ENCODE measurements at places on chromosomes 3 and 15. TPM values are rescaled to one million over a fixed set of nuclear protein-coding genes. Genes with fewer than 3 reads are reported as not detected.
A peak's percentile ranks its signal among the peaks of the same experiment; 100 is the strongest.

FBXW12 gene
- total RNA-seq: 0.27 TPM

TUSC2 gene
- 15.5 TPM for total RNA-seq

C3orf49 gene
- not detected for total RNA-seq

RHCG gene
- total RNA-seq: not detected

EOMES gene
- total RNA-seq: not detected

ERICH6 gene
- total RNA-seq: 0.41 TPM

CACNA2D2 gene
- total RNA-seq: not detected

- no peak for DNase-seq
Observed at GRCh38 chr15:26673445-26673844, 99.4 kb downstream of the GABRB3 start.

DNA sequence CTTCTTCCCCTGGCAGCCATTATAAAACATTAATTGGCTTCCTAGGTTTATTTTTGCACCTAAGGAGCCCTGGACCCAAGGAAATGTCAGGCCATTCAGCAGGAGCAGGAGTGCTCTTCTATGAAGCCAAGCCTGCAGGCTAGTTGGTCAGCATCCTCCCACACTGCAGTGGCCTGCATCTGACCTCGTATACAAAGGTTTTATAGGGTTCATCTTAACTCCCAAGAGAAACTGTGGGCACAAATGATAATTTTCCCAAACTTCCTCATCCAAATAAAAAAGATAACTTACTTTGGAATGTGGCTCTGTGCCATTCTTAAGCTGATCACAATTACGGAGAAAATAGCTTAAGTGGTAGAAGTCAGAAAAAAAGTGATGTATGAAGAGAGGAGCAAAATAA, 19.4 kb downstream of the PLSCR1 start:
- DNase-seq: peak; percentile 23

GRCh38 chr3:143283432-143284128, 164.0 kb downstream of the CHST2 start:
- DNase-seq: no peak

GRCh38 chr3:168288511-168289401, 193.0 kb upstream of the GOLIM4 start:
- DNase-seq: no peak

GRCh38 chr3:41095702-41096101, 103.6 kb upstream of the CTNNB1 start:
- no peak for DNase-seq

DNA sequence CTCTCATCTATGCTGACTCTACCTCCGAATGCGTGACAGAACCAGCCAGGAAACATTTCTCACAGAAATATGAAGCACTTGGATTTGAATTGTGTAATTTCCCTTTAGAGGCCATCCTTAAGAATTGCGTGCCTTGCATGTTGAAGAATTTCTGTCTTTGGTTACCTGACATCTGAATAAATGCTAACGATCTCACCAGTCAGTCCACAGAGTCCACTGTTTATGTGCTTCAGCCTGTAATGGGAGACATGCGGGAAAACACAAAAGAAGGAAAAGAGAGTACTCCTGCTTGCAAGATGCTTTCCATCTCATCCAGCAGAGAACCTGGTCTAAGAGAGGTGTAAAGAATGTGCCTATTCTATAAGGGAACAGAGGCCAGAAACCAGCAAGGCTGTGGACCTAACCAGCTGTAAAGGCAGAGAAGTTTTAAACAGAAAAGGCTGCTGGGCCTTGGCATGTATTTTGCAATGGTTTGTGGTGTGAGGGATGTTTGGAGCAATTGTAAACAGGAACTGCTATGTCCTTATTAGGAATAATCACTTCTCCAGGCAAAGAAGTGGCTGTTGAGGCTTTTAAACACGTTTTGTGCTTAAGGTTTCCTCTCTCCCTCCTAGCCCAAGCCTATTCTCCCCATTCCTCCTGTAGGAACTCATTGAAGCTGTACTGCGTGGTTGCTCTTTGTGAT, 36.4 kb upstream of the BOC start:
- DNase-seq: no peak

- no peak for DNase-seq
Observed at GRCh38 chr3:77919244-77919643, 879.3 kb downstream of the ROBO2 start.

GRCh38 chr3:43629741-43630140, 7.9 kb upstream of the ANO10 start:
- DNase-seq: peak; percentile 32

- DNase-seq: no peak
Observed at GRCh38 chr3:47503033-47503432, 10.5 kb downstream of the ELP6 start.

DNA sequence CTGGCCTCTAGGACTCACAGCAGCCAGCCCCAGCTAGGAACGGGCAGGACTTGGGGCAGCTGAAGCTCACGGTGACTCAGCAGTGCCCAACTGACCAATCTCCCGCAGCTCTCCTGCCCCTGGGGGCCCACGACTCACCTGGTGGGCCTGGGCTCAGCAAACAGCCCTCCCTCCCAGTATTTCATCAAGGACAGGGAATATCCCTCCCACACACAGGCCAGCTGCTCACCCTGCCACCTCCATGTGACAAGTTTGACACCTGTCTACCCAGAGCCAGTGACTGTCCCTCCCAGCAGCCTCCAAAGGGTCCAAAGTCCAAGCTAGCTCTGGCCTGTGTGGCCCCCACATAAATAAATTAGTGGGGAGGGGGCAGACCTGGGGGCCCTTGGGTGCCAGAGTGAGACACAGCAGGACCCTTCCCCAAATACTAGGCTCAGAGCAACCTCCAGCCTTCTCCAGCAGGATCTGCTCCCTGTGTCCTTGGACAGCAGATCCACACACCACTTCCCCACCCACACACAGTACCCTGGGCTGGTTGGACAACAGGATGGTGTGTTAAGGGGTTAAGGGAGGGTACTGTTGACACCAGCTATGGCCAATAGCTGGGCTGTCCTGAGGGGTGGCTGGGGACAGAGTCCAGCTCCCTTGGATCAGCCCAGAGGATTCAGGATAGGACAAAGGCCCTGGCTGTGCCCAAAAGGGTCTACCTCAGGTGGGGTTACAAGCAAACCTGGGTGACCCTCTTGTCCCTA, 4.3 kb downstream of the GNAT1 start:
- DNase-seq: no peak
